Activated naive CD8-positive, alpha-beta T cell treated with anti-CD3 and anti-CD28 coated beads, Interleukin-2, amount 50 U/mL, for 16 hours (primary cell): ENCODE measurements at places on chromosomes 2 and 18.

- DNase-seq, result no peak
These were observed 24.3 kb upstream of the BCL11A start for GRCh38 chr2:60577682-60578283.

DNA sequence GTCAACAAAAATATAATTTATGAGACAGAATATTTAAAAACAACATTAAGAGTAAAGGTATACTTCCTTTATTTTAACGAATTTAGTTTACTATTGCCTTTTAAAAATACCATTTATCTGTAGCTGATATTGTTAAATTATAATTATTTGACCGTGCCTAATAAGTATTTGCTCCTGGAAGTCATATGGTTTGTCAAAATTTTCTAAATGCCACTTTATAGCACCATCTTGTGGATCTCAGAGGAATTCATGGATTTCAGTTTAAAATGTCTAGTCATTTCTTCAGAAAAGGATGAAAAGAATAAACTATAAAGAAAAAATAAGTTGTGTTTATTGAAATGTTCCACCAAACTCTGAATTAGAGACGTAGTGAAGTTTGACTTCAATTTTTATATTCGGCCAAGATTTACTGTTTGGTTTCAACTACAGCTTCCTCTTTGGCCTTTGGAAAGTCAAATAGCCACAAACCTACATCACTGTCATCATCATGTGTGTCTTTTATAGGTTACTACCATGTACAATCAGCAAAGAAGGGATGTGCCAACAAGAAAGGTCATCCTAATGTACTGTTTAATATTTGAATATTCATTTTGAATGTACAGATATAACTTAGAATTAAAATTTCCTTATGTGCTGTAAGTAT is 10.3 kb upstream of the FTCDNL1 start:
- no peak for DNase-seq

DNA sequence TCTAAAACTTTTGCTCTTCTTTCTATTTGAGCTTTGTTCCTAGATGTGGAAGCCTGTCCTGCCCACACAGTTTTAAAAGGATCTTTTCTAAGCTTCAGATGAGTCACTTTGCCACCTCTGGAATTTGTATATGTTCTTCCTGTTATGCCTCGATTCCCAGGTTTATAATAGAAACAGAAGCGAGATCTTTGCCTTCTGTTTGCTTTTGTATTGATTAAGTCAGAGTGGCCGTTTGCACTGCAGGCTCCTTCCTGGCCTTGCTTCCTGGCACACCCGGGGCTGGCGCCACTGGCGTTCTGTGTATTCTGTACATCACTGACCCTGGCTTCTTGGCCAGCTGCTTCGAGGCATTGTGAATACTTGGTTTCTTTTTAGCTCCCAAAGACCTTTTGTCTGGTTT is 91.8 kb downstream of the MTCL1 start:
- DNase-seq, result no peak

DNA sequence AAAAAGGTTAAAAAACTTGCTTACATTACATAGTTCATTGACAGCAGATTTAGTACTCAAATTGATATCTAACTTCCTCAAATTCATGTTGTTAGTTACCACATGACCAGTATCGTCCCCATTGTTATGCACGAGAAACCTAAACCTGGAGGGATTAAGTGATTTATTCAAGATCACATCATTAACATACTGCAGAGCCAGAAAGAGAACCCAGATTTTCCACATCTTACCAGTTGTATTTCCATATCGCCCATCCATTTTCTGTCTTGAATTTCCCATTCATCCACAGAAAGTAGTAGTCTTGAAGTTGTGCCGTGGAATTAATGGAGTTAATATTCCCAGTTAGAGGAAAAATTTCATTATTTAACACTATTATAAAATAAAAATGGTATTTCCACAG is 512.0 kb downstream of the METTL4 start:
- no peak for DNase-seq

DNA sequence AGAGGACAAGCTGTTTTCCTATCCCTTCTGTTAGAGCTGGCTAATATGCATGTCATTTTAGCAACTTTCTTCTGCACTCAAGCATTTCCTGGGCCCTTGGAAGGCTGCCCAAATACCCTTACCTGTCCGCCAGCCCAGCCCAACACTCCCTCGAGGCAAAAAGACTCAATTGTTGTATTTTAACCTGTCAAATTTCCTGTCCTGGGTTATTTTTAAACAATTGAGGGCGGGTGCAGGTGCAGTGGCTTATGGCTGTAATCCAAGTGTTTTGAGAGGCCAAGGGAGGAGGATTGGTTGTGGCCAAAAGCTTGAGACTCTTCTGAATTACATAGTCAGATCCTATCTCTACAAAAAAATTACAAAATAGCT is 125.0 kb upstream of the ARHGAP28 start:
- DNase-seq, result no peak

DNA sequence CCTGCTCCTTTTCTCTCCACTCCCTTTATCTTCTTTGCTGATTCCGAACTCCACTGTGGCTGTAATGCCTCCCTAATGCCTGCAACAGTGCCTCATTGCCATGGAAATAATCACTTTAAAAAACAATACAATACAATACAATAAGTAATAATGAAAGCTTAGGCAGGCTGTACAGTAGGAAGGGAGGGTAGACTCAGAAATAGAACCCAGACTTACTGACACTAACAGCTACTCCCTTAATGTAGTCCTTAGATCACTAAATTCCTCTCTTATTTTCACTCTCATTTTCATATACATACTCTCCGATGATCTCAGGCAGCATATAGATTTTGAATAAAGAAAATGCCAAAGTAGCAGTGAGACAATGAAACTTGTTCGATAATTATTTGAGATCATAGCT is 70.2 kb downstream of the DLGAP1 start:
- no peak for DNase-seq

- DNase-seq, result no peak
These were observed 176.7 kb downstream of the MTX2 start for GRCh38 chr2:176445956-176446355.

- no peak for DNase-seq
These were observed 146.3 kb upstream of the RIOK3 start for GRCh38 chr18:23306822-23307221.

DNA sequence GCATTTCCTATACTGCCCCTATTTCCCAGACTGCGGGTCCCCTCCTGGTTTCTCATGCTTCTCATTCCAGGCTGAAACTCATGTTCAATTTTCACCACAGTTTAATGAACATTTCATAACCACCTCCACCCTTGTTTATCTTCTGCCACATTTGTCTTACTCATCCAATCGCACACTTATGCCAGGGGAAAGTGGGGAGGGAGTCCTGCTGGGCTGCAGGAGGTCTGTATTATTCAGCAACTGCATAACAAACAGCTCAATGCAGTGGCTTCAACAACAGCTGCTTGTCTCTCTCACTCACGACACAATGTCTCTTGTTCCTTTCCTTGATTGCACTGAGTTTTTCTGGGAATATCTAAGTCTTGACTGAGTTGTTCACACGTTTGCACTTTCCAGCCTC is 106.0 kb downstream of the ZNF519 start:
- DNase-seq, result no peak

GRCh38 chr2:214075456-214075855 is 335.4 kb upstream of the VWC2L start:
- DNase-seq, result no peak

- no peak for DNase-seq
These were observed 2.8 kb upstream of the LCLAT1 start for GRCh38 chr2:30444273-30444672.

DNA sequence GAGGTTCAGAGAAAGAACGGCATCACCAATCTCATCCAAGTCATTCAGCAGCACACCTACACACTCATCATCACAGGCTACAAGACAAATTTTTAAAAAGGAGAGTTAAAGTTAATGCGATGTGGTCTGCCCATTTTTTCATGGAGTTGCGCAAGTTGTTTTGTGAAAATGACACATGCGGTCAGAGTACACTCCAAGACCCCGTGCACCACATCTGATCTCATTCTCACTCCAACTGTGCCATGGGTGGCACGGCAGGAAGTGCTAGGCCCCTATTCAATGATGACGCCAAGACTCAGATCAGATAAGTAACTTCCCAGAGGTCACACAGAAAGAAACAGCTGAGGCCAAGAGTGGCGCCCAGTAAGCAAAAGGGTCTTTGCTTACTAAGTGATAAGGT is 119.8 kb downstream of the LAMA1 start:
- DNase-seq, result no peak

GRCh38 chr2:18987592-18988073 is 370.8 kb downstream of the OSR1 start:
- DNase-seq, result no peak

GRCh38 chr2:85134255-85134895 is 1.2 kb downstream of the TCF7L1 start:
- DNase-seq, result no peak
